Activated T-helper 9 cell treated with anti-CD3 and anti-CD28 coated beads, Interleukin-2, amount 50 U/mL, for 16 hours (primary cell): ENCODE measurements at places on chromosomes 13 and 19.

DNA sequence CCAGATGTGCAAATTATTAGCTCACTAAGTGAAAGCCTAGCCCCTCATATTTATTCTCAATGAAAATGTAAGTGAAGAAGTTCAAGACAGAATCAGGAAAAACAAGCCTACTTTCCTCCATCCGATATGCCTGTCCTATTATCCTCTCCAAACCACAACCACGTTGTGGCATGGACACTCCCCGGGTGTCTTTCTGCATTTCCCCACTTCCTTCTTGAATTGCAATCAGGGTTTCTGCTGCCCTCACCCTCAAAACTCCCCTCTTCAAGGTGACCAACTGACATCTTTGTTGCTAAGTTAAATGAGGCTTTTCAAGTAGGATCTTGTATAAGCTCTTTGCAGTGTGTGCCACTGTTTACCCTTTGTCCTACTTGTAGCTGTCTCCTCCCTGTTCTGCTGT lies 11.8 kb downstream of the SLC25A30 start:
- no peak for DNase-seq

GRCh38 chr13:99517984-99518383 lies 16.7 kb downstream of the TM9SF2 start:
- DNase-seq: no peak

DNA sequence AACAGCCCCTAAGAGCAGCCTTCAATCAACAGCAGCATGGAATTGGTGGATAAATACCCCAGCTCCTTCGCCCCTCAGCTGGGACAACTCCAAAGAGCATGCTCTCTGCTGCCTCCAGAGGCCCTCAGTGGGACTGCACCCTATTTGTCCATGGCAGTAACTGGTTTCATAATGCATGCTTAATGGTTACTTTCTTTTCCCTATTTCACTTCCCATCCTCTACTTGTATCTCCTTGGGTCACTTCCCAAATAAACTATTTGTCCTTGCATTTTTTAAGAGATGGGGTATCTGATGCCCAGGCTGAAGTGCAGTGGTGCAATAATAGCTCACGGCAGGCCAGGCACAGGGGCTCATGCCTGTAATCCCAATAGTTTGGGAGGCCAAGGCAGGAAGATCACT lies 13.5 kb upstream of the TPM4 start:
- peak; percentile 61 for DNase-seq

DNA sequence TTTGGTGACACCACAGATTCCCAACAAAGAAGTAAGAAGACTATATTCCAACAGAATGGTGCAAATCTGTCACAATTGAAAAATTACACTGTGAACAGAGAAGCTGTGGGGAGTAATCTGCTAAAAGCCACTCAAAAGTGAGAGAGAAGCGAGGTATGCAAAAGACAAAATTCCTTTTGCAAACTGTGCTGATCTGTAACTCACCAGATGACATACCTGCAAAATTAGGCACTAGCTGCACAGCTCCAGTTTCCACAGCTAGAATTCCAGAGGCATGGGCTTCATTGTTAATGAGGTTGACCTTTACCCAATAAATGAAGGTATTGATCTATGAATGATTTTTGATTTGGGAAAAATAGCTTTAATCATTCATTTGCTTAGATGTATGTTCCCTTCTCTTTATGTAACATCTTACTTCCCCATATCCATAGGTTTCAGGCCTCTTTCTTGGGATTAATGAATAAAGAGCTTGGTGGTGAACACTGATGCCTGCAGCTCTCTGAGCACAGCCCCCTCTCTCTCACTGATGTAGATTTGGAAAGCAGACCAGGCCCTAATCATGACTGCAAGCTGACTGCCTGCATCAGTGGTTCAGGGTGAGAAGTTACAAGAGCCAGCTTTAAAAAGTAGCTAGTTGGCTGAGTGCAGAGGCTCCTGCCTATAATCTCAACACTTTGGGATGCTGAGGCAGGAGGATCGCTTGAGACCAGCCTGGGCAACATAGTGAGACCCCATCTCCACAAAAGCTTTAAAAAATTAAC lies 85.2 kb downstream of the LACC1 start:
- no peak for DNase-seq

- DNase-seq: no peak
Observed at GRCh38 chr19:5935473-5936291, 21.6 kb downstream of the CAPS start.

DNA sequence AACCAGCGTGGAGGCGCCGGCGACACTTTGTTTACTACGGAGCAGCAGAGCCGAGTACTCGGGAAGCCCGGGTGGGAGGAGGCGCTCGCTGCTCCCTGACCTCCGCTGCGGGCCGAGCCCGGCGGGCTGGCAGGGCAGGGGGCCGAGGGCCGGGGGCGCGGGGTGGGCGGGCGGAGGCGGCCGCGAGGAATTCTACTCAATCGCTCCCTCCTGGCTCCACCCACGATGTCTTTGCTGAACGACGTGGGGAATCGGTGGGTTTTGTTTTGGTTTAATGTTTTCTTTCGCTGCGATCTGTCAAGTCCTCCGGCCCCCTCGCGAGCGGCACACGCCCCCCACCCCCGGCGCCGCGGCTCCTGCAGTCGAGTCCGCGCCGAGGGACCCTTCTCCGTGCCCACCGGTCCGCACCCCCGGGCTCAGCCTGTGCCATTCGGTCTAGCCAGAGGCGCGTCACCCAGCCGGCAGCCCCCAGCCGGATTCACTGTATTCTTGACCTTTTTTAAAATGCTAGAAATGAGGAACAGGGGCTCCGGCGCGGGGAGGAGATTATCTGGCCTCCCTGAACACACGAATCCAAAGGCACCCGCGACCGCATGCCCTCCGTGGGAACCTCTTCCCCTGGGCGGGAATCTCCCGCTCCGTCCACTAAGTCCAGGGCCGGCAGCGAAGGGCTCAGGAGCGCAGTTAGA lies 636 bp upstream of the FOXO1 start:
- DNase-seq: peak; percentile 22

DNA sequence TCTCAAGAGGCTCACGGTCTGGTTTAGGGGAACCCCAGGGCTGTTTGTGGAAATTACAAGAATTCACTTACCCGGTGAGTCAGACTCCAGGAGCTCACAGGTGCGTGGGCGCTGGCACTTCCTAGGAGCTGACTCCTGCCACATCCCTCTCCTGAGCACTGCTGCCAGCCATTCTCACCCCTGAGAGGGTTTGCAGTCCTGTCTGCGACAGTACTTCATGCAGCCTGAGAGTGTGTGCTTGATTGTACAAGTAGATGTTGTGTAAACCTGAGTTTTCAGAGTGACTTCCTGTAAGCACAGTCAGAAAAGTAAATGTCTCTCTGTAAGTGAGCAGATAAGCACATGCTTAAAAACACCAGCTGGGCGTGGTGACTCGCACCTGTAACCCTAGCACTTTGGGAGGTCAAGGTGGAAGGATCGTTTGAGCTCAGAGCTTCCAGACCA lies 8.1 kb downstream of the MRPL4 start:
- peak; percentile 55 for DNase-seq

DNA sequence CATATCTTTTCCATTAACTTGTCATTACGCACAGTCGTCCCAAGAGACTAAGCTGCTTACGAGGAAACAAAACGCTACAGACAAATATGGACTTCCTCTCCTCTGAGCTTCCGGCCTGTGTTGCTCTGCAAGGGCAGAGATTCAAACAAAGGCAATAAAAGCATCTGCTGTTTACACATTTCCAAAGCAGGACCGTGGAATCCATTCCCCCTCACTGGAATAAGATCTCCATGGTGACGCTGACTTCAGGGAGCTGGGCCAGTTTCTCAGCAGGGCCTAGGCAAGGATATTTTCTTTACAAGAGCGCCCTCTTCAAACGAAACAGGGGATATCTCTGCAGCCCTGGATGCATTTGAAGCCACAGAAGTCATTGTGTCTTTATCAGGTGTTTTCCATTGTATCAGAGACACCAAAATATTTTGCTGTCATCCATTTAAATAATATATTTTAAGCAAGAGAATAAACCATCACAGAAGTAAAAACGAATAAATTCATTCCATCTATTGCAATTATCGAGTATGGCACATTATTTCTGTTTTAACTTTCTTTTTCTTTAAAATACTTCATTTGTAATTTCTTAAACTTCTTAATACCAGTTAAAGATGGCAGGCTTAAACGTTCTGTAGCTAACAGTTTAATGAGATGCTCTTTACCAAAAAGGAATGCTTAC lies 177.5 kb downstream of the DCLK1 start:
- no peak for DNase-seq

- no peak for DNase-seq
Observed at GRCh38 chr19:36771261-36772231, 1.1 kb downstream of the ZNF850 start.

DNA sequence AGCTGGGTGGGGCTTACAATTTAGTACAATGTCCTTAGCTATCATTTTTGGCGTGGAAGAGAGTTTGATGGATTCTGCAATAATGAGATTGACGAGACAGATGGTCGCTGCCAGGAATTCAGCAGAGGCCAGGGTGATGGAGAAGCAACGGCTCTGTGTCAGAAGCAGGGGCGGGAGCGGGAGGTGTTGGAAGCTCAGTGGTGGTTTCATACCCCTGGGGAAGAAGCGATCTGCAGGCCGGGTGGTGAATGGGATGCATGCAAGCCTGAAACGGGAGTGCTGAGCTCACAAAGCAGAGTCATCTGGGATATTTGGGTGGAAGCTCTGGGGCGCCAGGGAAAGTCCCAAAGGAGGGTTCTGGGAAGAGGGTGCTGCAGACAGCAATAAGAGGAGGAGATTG lies 370.8 kb downstream of the ZNF536 start:
- DNase-seq: no peak

DNA sequence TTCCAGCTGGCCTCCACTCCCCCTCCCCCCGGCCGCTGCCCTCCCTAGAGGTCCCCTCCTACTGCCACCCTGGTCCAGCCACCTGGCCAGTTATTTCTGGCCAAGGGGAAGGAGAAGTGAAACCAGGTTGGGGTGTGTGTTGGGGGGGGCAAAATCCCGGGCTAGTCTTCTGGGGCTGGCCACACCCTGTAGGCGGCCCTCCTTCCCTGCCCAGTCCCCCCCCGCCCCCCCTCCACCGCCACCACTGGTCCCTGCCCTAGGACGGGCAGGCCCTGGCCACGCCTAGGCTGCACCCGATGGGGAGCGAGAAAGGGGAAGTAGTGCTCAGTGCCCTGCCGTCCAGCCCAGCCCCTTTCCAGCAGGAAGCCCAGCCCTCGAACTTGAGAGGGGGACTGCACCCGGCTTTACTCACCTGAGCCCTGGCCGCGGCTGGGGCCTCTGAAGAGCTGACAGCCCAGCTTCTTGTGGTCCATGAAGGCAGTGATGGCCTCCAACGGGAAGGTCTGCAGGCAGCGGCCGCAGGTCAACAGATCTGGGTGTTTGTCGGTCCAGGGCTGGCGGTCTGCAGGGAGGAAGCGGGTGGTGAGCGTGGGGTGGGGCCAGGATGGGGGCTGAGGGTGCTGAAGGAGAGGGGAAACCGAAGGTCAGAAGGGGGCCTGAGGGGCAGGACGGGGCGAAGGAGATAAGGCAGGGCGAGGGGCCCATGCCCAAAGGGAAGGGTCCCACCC lies 813 bp downstream of the ZNF296 start:
- DNase-seq: no peak

DNA sequence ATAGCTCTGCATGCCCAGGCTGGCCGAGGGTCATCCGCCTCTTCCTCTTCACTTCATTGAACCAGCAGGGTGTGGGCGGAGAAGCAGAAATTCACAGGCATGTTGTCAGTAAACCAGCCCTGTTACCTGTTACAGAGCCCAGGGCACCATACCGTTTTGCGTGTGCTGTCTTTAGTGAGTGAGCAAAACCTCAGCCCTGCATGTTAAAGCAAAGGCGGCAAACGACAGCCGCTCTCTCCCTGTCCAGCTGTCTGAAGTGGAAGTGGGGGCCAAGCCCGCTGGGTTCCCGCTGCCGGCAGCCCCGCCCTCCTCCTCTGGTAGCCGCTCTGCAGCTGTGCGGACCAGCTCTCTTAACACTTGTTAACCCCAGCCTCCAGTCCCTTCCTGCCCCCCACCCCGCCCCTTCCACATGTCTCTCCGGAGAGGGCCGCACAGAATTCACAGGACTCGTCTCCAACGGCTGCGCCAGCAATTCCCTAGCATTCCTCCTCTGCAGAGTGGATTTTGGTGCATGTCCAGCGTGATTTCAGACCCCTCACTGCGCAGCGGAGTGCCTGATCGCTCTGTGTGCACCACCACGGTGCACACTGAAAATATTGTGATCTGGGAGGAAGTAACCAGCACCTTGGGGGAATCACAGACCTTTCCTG lies 12.7 kb downstream of the KLHL26 start:
- no peak for DNase-seq

DNA sequence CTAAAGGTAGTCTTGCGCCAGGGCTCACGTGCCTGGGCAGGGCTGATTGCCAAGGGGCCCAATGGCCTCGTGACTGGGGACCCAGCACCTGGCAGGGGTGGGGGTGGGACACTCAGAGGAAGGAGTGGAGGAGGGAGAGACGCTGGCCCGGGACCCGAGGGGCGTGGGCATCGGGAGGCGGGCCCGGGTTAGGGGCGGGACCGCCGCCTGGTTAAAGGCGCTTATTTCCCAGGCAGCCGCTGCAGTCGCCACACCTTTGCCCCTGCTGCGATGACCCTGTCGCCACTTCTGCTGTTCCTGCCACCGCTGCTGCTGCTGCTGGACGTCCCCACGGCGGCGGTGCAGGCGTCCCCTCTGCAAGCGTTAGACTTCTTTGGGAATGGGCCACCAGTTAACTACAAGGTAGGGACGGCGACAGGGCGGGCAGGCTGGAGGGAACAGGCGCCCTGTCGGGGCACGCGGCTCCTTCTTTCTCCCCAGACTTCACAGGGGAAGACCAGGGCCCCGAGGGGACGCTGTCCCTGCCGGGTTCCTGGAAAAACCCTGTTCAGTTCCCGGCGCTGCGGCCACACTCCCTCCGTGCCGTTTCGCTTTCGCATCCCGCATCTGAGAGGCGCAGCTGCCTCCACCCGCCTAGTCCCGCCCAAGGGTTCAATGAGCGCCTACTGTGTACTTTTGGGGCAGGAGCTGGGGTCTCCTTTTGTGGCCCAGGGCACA lies at the start of gene IFI30:
TSS of gene IFI30 (plus strand) at position 242 of the 717 bp plus-strand sequence. CDS start at position 271, 29 bp downstream.
- DNase-seq: peak; percentile 53

- no peak for DNase-seq
Observed at GRCh38 chr13:85879014-85879413, 79.8 kb upstream of the SLITRK6 start.

- DNase-seq: no peak
Observed at GRCh38 chr19:17602872-17603510, 47.5 kb downstream of the COLGALT1 start.

- DNase-seq: no peak
Observed at GRCh38 chr19:18506101-18506930, 15.6 kb downstream of the ELL start.

- DNase-seq: no peak
Observed at GRCh38 chr13:40605573-40605972, 60.9 kb downstream of the FOXO1 start.

- peak; percentile 55 for DNase-seq
Observed at GRCh38 chr19:51887522-51888498, at the start of gene ZNF577. Gene ZNF577, minus strand, starts transcription at chr19:51887951. Its CDS starts 7,569 bp downstream, at chr19:51880382.

GRCh38 chr13:20706661-20707060 lies 3.2 kb downstream of the IL17D start:
- DNase-seq: no peak

DNA sequence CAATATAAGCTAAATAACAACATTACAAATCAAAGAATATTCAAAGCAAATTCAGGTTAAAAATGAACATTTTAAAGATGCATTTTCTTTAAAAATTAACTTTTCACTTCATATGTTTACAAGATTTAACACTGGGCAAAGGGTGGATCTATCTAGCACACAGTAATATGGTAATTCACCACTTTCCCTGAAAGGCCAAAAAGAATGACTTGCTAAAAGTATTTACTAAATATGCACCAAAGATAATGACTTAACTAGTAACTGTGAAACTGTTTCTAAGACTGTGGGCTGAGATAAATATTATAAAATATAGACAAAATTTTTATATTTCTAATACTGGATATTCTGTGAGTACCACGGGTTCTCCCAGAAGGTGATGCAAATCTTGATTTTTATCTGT lies 4.5 kb upstream of the EEF1AKMT1 start:
- no peak for DNase-seq
